ENCODE measurements at places on chromosomes 5 and 9.

DNA sequence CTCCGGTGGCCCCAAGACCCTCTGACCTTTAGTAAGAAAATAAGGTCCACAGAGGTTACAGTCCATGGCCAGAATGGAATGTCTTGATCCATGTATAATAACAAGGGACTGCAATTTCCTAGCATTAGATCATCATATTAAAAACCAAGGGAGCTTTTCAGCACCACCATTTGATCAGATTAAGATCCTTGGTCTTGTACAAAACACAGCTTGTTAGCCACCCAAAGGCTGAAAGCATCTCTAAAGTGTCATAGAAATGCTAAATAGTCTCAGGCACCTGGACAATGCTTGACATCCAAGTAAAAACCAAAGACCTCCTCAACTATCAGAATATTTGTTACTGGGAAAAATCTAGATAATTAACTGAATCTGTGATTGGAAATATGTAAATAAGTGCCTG lies 50.3 kb upstream of the VPS13A start:
- DNase-seq, result no peak

DNA sequence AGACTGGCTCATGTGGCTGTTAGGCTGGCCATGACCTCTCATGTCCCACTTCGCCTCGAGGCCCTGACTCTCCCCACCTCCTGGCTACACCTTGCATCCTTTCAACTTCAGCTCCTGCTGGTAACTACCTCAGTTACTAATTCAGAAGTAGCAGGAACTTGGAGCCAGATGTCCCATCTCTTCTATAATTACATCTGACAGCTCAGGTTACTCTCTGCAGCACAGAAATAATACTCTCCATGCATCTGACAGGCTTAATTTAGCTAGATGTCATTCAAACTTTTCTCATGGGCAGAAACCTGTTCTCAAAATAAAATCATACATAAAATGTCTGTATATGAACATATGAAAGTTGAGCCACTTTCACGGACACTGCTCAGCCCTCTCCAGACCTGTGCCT lies 92.2 kb upstream of the IL33 start:
- no peak for DNase-seq

DNA sequence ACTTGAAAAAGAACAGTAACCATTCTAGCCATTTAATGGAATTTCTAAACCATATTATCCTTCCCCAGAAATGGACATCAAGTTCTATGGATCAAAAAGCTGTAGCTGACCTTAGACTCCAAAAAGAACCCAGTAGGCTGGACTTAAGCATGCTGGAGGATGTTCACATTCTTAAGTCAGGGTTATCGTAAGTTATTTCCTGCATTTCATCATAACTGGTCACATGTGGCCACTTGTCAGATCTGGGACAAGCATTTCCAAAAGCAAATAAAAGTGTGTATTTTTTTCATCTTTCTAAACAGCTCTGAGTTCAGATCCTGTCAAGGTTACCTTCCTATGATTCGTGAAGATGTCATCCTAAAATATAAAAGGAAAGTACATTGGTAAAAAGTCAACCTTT lies 274.5 kb upstream of the PTGER4 start:
- DNase-seq, result no peak

GRCh38 chr5:65356274-65356673 lies 125.4 kb downstream of the ADAMTS6 start:
- no peak for DNase-seq

- DNase-seq, result no peak
These were observed 153.2 kb downstream of the COMMD10 start for GRCh38 chr5:116237917-116238500.

GRCh38 chr5:156552855-156553358 lies 225.9 kb downstream of the SGCD start:
- DNase-seq, result no peak

All from NCI-H1105 (cell line).